NCI-H187 treated with DMSO at 0.1 percent for 48 hours (cell line): ENCODE measurements at places on chromosomes 11 and 22.
A peak's percentile ranks its signal among the peaks of the same experiment; 100 is the strongest.

- no peak for DNase-seq
These were observed 6.6 kb downstream of the TTC38 start for GRCh38 chr22:46274381-46274780.

- DNase-seq: no peak
These were observed 75.2 kb downstream of the ISX start for GRCh38 chr22:35140879-35141745.

- DNase-seq: no peak
These were observed 1941.0 kb upstream of the RAG2 start for GRCh38 chr11:38538866-38539680.

GRCh38 chr11:32259641-32260081 is 168.8 kb downstream of the RCN1 start:
- DNase-seq: no peak

- peak; percentile 9 for DNase-seq
These were observed 33.0 kb downstream of the YWHAH start for GRCh38 chr22:31977141-31977841.

GRCh38 chr22:49937758-49938564 is 19.5 kb downstream of the CRELD2 start:
- no peak for DNase-seq

- no peak for DNase-seq
These were observed 752.8 kb downstream of the OPCML start for GRCh38 chr11:132779497-132779896.

GRCh38 chr22:44811141-44811540 is 58.8 kb downstream of the ARHGAP8 start:
- DNase-seq: no peak

DNA sequence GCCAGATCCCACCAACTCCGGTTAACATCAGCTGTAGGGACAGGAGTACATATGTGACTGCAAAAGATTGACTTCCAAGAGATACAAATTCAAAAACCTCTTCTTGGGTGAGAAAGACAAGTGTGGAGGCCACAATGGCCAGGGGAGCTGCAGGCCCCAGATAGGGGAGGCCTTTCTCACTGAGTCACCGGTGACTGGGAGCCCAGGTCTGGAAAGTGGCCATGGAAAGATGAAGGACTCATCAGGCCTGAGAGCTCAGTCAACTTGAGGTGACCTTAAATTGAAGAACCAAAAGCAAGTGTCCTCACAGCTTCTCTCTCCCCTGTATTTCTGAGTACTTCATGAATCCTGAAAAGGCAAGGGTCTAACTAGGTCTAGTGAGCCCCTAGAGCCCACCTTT is 90.4 kb upstream of the CLPB start:
- no peak for DNase-seq

DNA sequence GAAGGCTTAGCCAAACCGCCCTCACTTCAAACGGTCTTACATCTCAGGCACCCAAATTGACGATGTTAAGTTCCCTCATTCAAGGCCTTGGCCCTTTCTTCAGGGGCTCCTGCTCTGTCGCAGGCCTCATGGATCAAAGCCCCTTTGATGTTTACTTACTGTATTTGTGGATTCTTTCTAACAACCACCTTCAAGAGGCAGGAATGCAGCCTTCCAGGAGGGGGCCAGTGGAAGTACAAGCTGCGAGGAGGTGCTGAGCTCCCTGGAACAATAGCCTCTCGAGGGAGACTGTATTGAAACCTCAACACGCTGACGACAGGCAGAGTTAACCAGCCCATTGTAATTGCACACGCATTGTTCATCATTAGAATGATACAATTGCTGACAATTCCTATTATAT is 209.1 kb downstream of the ST3GAL4 start:
- no peak for DNase-seq

DNA sequence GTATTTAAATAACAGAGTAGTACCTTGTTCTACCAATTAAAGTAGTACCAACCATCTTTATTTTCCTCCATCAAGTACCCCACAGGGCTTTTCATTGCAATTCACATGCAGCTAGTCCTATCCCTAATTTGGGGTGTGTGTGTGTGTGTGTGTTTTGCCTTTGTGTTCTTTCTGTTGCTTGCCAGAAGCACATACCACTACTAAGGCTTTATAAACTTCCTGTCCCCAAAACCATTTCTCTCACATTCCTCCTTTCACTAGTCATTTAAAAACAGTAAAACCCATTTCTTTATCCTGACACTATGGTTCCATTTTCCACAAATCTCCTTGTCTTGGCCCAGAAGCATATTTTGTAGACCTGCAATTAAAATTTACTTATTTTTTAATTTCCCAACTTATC is 54.6 kb downstream of the SLC36A4 start:
- no peak for DNase-seq

- no peak for DNase-seq
These were observed 2.5 kb downstream of the WNT7B start for GRCh38 chr22:45974498-45974897.

DNA sequence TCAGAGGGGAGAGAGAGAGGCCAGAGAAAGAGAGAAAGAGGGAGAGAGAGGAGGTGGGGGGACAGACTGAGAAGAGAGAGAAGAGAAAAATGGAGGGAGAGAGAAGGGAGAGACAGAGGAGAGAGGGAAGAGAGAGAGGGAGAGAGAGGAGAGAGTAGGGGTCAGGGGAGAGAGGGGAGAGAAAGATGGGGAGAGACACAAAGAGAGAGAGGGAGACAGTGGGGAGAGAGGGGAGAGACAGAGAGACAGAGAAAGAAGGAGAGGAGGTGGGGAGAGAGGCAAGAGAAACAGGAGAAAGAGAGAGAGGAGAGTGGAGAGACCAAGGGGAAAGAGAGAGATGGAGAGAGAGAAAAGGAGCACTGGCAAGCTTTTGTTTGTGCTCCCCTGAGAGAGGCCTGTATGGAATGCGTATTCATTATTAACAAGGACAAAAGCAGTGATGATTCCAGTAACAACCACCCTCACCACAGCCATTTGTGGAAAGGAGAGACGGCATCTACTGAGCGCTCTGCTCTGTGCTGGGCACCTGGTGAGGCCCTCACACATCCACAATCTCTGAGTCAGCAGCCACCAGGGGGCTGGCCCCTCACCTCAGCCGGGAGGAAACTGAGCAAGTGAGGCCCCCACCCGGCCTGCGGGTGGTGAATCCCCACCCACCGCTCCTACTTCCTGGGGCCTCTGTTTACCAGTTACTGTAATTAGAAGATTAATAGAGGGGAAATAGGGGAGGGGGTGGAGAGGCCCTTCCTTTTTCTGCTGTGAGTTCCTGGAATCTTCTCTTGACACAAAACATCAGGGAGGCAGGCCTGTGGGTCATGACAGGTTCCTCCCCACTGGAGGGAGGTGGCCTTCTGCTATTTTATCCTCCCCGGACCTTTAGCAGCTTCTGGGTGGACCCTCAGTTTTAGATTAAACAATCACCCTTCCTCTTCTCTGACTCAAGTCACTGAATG is 14.6 kb upstream of the MIAT start:
- DNase-seq: no peak

DNA sequence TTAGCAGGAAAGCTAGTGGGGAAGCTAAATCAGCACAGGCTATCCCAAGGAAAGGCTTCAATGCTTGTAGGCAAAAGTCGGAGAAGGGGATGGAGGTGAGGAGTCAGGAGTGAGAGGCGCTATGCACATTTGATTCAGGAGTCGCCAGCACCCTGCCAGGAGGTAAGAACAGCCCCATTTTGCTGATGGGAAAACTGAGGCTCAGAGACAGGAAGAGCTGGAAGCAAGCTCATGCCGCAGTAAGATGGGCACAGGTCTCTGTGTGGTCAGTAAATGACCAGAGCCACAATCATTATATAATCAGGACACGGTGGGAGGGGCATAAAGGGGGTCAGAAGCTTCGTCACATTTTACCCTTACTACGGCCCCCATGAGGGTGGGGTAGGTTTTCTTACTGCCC is 504.4 kb downstream of the MN1 start:
- no peak for DNase-seq

- DNase-seq: no peak
These were observed 72.2 kb upstream of the GRK2 start for GRCh38 chr11:67194096-67194495.
